Inflammatory macrophage treated with lipopolysaccharide for 4 hours (primary cell): ENCODE measurements at places on chromosomes 3 and 15.

GRCh38 chr3:4770561-4770960, 208.7 kb upstream of the BHLHE40 start:
- DNase-seq: no peak

DNA sequence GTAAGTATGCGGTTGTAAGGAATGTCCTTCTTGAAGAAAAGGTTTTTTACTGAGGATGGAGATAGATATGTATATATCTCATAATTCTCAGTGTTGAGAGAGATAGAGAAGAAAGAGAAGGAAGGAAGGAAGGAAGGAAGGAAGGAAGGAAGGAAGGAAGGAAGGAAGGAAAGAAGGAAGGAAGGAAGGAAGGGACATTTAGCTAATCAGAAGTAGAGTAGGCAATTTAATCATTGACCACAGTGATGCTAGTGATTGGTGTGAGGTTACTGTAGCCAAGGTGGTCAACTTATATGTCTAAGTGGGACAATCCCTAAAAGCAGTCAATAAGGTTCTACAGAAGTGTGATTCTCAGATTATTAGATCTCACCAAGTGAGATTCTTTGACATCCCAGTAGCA, 751.8 kb upstream of the CBLB start:
- no peak for DNase-seq

DNA sequence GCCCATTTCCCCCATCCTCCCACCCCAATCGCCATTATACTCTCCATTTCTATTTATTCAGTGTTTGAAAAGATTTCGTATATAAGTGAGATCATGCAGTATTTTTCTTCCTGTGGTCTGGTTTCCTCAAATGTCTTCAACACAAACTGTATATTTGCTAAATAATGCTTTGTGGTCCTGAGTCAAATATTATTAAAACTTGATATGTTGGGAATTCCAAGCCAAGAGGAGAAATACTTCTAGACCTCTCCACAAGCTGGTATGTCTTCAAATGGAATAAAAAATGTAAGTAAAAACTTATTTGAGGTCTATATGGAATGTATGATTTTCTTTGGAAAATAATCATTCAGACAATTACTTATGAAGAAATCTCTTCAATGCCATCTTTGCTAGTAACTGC, 122.5 kb upstream of the TSC22D2 start:
- DNase-seq: no peak

- DNase-seq: peak; percentile 81
These were observed 9.2 kb upstream of the ATP8B4 start for GRCh38 chr15:50128266-50128665.

- peak; percentile 53 for DNase-seq
These were observed 23.9 kb upstream of the BCL2L10 start for GRCh38 chr15:52136442-52136980.

- no peak for DNase-seq
These were observed 172.5 kb downstream of the POTEB3 start for GRCh38 chr15:21267671-21268395.

GRCh38 chr3:14602006-14602803, 49.4 kb upstream of the CCDC174 start:
- no peak for DNase-seq

DNA sequence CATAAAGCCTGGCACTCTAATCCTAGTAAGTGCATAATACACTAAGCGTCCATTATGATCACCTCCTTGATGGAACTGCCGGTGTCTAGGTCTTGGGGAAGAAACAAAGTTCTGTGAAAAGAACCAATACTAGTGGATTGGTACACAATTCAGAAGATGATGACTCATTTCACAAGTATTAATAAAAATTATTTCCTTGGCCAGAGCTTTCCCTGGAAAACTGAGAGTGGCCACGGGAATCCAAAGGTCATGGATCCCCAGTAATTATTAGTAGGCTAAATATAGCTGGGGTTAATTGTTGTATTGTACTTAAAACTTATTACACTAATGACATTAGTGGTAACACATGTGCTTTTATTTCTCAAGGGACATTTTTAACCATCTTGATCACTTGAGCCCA, 808.0 kb upstream of the NR2F2 start:
- no peak for DNase-seq

GRCh38 chr3:136535906-136536305, 216.3 kb downstream of the STAG1 start:
- no peak for DNase-seq

GRCh38 chr3:74614107-74614967, at the start of gene CNTN3:
CNTN3 (minus strand) TSS chr3:74614659; CDS start chr3:74521112, 93,547 bp downstream.
- DNase-seq: no peak

GRCh38 chr3:54572197-54572895, 355.5 kb downstream of the LRTM1 start:
- DNase-seq: no peak

- no peak for DNase-seq
These were observed 17.7 kb downstream of the ADAMTSL3 start for GRCh38 chr15:83671603-83672002.

- no peak for DNase-seq
These were observed 96.3 kb downstream of the ZNF385D start for GRCh38 chr3:21654662-21655061.

DNA sequence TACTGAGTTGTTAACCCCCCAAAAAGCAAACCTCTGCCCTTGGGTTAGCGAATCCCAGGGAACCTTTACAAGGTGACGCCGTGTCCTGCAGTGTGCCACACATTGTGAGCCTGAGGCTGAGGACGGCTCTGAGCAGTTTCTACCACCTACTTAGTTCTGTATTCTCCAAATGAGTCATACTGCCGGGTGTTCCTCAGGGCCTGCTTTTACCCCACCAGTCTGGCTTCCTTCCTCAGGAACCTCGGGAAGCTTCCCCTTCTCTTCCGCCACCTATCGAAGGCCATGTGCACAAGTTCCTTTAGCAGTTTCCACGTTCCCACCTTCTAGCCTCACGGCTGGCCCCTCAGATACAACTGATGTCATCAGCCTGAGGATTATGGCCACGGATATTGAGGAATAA, 384.0 kb upstream of the TPM1 start:
- peak; percentile 89 for DNase-seq

GRCh38 chr3:71244153-71244825, 339.2 kb downstream of the FOXP1 start:
- no peak for DNase-seq

DNA sequence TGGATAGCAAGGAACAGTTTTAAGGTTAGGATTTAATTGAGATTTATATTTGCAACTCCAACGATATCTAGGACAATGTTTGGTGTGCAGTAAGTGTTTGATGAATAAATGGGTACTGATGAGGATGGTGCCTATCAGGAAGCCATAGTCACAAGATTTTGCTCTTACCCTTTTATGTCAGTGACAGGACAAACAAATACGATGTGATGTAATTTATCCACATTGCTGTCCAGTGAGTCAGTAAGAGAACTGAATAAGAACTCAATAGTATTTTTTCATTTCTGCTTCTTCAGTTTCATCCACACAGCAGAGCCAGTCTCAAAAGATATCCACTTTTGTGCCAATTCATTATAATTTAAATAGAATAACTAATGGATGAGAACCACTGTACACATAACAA, 18.5 kb downstream of the C3orf85 start:
- DNase-seq: no peak
